ENCODE measurements at places on chromosomes 11 and 22.

- no peak for DNase-seq
Observed at GRCh38 chr11:70306586-70307033, 36.1 kb downstream of the PPFIA1 start.

DNA sequence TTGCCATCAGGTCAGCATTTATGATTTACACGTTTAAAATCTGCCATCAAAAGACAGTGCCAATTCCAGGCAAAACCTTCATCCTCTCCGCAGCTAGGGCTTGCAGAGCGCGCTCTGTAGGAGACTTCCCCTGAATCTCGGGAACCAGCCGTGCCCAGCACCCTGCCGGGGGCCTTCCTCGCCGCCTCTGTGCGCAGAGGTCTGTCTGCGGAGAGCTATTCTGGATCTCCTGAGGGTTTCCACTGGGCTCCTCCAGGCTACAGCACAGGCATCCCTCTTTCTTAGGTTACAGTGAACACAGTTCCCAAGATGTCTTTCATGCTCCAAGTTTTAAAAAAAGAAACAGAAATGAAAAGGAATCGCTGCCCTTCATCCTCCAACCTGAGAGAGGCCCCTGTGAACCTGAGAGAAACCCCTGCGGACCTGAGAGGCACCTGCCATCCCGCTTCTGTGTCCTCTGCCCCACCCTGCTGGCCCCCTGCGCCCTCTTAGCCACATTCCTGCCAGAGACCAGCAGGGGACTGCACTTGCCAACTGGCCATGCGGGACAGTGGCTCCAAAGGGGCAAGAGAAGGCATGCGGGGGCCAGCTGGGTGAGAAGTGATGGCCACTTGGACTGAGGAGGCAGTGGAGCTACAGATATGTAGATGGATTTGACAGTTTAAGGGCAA lies 16.1 kb downstream of the TP53AIP1 start:
- DNase-seq = no peak

GRCh38 chr11:42951266-42951665 lies 360.5 kb upstream of the API5 start:
- DNase-seq = no peak

- no peak for DNase-seq
Observed at GRCh38 chr11:31702966-31703365, 108.2 kb downstream of the PAX6 start.

DNA sequence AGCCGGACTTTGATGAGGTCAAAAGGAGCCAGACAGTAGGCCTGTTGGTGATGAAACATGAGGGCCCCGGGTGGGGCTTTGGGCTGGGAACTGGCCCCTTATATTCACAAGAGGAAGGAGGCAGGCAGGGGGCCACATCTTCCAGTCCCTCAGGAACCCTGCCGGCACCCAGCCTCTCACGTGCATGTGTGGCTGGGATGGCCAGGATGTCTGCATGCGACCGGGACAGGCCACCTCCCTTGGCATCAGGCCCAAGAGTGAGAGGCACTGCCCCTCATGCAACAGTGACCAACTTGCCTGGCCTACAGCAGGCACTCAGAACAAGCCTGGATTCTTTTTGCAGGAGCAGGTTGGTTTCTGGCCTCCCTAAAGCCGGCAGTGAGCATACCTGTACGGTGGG lies 5.4 kb downstream of the SLC25A45 start:
- no peak for DNase-seq

- no peak for DNase-seq
Observed at GRCh38 chr11:7651140-7651551, 22.2 kb downstream of the CYB5R2 start.

- no peak for DNase-seq
Observed at GRCh38 chr11:95055283-95055897, 6.2 kb downstream of the KDM4F start.

DNA sequence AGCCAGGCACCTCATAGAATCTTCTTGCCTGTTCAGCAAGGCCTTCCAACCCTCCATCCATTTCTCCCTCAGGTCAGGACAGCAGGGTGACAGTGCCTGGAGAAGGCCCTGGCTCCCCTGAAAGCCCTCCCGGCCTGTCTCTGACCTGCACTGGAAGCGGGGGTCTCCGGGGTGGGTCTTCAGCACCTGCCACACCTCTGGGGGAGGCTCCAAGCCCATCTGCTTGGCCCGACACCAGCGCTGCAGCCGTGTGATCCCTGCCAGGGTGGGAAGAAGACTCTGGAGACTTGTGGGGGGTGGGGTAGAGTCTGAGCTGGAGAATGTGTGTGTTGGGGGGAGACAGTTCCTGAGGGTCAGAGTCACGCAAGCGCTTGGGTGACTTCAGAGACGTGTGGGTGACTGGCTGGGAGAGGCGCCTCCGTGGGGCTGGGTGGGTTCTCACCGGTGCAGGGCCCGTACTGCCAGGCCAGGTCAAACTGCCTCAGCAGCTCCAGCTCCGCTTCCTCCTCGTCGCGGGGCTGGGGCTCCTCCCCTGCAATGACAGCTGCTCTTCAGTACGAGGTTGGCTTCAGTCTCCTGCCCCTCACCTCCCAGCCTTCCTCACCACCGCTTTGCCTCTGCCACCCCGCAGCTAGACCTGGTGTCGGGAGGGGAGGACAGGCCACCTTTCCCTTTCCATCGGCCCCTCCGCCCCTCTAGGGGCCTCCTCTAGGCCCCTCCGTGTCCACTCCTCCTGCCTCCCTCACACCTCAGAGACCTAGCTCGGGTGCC lies 615 bp downstream of the POLD4 start:
- DNase-seq = peak; percentile 78

DNA sequence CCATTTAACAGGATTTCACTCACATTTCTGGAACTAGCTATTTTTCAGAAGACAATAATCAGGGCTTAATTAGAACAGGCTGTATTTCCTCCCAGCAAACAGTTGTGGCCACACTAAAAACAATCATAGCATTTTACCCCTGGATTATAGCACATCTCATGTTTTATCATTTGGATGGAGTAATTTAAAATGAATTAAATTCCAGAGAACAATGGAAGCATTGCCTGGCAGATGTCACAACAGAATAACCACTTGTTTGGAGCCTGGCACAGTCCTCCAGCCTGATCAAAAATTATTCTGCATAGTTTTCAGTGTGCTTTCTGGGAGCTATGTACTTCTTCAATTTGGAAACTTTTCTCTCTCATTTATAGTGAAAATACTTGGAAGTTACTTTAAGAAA lies 9.2 kb downstream of the PRSS23 start:
- DNase-seq = no peak

Measured in tibial artery (tissue), 4 donors.